Posterior cingulate gyrus (tissue), 11 donors: ENCODE measurements at places on chromosomes 3 and 15.

GRCh38 chr3:29754346-29754745 is 473.5 kb downstream of the RBMS3 start:
- no peak for DNase-seq

GRCh38 chr15:78239811-78240210 is 5.4 kb upstream of the ACSBG1 start:
- no peak for DNase-seq

DNA sequence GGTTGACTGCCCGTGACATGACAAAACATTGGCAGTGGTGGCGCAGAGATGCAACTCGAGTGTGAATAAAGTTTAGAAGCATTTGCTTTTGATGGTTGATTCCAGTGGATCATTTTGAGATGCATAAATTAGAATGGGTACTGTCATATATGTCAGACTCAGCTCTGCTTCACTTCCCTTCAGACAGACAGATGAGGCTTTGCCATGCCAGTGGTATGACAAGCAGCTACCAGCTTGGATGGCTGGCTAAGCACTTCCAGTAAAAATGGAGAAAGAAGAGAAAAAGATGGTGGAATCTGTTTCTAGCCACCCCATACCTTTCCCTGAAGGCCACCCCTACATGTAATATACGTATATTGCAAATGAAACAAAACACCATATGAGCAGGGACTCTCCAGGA is 13.5 kb upstream of the CLEC3B start:
- DNase-seq = no peak

- DNase-seq = no peak
These were observed 7.1 kb downstream of the TLE3 start for GRCh38 chr15:70090436-70091296.

DNA sequence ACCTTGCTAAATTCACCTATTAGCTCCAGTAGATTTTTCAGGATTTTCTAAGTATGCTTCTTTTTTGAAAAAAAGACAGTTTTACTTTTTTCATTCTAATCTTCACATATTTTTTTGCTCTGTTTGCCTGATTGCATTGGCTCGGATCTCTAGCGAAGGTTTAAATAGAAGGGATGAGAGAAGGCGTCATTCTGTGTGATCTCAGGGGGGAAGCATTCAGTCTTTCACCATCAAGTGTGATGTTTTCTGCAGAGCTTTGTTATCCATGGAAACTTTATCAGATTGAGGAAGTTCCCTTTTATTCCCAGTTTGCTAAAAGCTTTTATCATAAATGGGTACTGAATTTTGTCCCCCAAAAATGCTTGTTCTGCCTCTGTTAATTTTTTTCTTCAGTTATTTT is 120.3 kb downstream of the LRRK1 start:
- DNase-seq = no peak

- no peak for DNase-seq
These were observed 8.8 kb upstream of the SLC15A2 start for GRCh38 chr3:121885386-121885785.
